D341Med (cell line): ENCODE measurements at places on chromosomes 5 and 9.

GRCh38 chr5:34598177-34598794, 57.8 kb upstream of the RAI14 start:
- DNase-seq = no peak

DNA sequence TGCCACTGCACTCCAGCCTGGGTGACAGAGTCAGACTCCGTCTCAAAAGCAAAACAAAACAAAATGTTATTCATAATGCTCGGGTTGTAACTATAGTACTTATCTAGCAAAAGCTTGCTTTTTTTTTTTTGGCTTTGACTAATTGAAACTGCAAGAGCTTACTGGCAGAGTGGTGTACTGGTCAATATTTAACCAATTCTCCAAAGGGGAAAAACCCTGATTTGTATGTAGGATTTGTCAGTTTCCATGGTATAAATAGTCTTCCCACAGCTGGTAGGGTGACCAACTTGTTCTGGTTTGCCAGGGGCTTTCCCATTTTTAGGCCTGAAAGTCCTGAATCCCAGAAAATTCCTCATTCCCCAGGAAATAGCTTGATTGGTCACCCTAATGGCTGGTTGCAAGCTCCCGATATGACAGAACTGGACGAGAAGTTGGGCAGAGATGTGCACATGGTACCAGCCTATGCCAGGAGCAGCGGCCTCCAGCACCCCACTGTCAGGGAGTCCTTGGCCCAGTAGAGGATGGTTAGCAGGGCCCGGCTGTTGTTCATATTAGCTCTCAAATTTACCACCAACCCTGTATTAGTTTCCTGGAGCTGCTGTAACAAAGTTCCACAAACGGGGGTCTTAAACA, 58.0 kb downstream of the FXN start:
- no peak for DNase-seq

- DNase-seq = no peak
Measured at GRCh38 chr9:88835038-88835466, 156.2 kb upstream of the S1PR3 start.

DNA sequence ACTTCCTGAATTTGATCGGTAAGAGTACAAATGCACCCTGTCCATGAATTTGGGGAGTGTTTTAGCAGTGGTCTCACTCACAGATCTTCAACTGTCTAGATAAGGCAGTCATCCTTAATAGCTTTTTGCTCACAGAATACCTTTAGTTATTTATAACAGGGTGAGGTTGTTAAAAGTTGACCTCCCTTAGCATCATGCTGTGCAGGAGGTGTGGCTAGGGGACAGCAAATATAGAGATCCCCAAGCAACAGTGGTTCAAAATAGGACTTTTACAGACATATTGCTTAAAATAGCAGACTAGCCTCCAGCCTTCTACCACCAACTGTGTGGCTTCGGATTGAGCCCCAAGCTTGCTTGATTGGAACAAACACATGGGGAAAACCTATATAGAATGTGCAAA, 724.4 kb downstream of the TLE1 start:
- no peak for DNase-seq

GRCh38 chr5:58455066-58455465, 4.8 kb downstream of the PLK2 start:
- DNase-seq = no peak
